ENCODE measurements at places on chromosomes 4 and X. TPM values are rescaled to one million over a fixed set of nuclear protein-coding genes. Genes with fewer than 3 reads are reported as not detected.

GRCh38 chrX:125096469-125096868, 223.2 kb upstream of the TEX13C start:
- DNase-seq: no peak

DNA sequence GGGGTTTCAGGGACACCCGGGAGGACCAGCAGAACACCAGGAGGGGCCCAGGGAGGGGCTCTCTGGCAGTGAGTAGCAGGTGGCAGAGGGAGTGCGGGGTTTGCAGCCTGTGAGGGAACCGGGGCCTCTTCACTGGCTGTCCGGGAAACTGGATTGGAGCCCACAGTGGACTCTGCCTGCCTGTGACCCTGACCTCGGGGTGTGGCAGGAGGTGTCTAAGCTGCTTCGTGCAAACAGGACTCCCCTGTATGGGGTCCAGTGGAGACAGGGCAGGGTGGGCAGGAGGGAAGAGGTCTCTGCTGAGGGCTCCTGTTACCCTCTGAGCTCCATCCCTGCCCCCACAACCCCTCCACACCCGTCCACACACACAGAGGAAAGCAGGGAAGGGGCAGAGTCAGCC, 50.1 kb downstream of the FAM53A start:
- DNase-seq: no peak

DNA sequence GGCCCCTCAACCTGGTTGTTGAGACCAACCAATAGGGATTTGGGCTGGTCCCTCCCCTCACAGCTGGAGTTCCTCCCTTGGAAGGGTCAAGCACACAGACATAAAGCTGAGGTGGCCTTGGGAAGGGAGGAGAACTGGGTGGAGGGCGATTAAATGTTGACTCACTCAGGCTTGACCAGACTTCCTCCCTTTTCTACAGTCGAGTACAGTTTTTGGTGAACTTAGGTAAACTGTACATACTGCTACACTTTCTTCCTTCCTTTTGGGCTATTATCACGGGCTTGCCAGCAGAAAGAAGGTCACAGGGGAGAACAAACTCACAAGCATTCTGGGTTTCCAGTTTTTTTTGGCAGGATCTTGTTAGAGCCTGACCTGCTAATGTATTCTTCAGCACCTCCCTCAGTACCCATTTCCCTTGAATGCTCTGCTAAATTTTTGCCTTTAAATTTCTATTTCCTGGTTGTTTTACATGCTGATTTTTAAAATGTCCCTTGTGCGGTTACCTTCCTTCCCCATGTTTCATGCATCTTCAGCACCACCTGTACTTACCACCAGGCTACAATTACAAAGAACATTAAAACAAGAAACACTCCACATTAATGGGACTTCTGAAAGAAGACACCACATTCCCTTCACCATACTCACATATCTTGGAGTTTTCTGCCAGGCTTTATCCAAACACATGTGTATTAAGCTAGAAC, 135.2 kb upstream of the RASGEF1B start:
- DNase-seq: no peak

DNA sequence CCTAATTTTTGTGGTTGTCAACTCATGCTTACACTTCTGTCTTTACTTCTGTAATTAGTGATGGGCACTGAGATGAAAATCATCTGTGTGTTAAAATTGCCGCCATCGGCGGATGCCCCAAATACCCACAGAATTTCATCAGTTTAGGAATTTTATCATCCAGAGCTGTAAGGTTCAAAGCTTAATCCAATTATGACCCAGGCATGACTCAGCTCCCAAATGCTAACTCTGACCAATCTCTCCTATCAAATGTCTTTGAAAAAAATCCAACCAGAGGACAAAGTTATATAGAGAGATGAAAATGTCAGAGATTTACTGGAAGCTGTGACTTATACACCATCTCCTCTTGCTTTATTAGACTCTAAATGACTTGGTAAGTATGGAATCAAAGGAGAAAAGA, 1048.7 kb upstream of the PRKX start:
- DNase-seq: no peak

DNA sequence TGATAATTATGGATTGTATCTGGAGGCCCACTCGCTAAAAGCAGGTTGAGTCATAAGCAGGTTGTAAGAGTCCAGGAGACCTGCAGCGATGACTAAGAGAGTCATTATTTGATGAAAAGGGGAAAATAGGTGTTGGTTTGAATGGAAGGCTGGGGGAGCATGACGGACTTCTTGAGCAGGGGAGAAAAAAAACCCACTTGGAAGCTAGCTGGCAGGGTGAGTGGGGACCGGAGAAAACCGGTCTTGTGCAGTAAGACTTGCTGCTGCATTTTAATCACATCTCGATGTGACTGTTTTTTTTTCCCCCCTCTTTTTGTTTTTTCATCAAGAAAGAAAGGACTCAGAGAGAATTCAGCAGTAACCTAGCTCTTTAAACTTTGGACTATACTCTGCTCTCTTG, 90.0 kb downstream of the IGSF1 start:
- no peak for DNase-seq

GRCh38 chr4:27791640-27792039, 931.0 kb downstream of the STIM2 start:
- DNase-seq: no peak

- DNase-seq: no peak
These were observed 52.8 kb upstream of the CBR4 start for GRCh38 chr4:169062897-169063244.

DNA sequence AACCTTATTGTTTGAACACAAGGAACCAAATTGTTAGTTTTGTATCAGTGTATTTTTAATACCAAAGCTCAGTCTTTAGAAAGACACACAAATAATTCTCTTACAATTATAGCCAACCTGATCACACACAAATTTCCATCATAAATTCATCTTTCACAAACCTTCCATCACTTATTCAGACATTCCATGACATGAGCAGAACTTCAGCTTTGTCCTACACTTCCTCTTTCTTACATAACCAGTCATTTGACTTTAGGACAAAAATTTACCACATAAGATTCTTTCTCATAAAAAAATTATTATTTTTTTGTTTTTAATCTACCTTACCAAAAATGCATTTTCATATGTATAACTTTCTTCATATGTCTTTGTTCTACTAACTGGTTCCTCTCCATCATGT, 312.2 kb downstream of the GALNTL6 start:
- DNase-seq: no peak

DNA sequence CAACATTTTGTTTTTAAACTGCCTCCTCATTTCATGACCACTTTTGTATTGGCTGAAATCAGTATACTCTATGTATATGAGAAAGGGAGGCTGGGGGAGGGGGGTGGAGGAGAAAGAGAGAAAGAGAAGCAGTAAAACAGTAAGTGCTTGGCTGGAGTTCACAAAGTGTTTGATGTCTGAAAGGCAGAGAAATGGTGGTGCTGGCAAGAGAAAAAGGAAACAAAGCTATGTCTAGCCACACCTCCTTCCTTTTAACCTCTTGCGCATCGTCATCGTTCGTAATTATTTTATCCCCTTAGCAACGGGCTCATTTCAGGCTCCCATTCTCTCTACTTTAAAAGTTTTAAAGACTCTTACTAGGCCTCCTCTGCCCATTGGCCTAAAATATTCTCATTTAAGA, 25.6 kb downstream of the RPA4 start:
- DNase-seq: no peak

- no peak for DNase-seq
These were observed 91.8 kb downstream of the CCNG2 start for GRCh38 chr4:77248805-77249204.

DNA sequence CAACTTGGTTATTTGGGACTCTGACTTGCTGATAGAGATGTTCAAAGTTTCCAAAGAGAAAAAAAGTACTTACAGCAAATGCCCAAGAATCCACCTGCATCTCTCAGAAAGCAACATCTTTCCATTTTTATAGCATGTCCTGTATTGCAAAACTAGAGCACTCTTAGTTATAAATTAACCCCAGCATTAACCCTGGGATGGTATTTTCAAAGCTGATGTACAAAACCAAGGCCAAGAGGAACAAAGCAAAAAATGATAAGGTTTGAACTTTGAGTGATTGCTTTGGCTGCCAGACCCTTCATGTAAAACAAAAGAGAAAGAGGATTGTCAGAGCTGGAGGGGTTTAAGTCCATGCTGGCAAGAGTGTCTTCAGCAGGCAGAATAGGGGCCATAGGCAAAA, at the start of gene SERPINA7:
SERPINA7 (minus strand) TSS at position 103 of the 400 bp plus-strand sequence. CDS start 1,669 bp downstream, outside the sequence.
- no peak for DNase-seq

DNA sequence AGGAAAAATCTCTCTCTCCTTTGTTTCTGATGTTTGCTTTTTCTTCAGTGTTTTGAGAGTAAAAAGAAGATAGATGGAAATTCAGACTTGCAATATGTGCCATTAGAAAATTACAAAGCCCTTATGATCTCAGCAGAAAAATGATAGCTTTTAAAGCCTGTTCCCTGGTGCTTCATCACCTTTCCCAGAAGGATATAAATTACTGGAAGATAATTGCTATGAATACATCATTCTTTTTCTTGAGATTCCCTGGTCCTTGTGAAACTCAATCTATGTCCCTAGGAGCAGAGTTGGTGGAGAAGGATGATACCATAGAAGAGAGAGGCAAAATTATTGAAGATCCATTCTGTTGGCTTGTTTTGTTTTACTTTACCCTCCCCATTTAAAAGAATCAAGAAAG, 86.5 kb downstream of the GLRA3 start:
- DNase-seq: no peak

- DNase-seq: no peak
These were observed 1.4 kb downstream of the ARHGAP24 start for GRCh38 chr4:85476381-85476780.

- DNase-seq: no peak
These were observed 58.7 kb downstream of the UGT2A3 start for GRCh38 chr4:68892861-68893260.

DNA sequence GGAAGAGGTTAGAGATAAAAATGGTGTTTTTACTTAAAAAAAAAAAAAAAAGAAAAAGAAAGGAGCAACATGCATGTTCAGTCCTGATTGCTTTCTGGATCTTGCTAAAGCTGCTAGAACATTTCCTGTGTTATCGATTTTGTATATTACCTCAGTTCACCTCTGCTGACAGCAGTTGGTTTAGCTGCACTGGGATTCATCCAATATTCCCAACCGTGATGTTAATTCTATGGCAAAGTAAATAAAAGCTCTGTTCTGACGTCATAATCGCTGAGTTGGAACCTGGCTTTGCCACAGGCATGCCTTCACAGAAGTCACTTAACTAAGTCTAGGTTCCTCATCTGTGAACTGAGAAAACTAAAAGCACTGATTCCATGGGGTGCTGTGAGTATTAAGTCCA, 90.7 kb upstream of the SORBS2 start:
- DNase-seq: no peak

GRCh38 chr4:11904117-11904535, 475.4 kb upstream of the HS3ST1 start:
- DNase-seq: no peak

DNA sequence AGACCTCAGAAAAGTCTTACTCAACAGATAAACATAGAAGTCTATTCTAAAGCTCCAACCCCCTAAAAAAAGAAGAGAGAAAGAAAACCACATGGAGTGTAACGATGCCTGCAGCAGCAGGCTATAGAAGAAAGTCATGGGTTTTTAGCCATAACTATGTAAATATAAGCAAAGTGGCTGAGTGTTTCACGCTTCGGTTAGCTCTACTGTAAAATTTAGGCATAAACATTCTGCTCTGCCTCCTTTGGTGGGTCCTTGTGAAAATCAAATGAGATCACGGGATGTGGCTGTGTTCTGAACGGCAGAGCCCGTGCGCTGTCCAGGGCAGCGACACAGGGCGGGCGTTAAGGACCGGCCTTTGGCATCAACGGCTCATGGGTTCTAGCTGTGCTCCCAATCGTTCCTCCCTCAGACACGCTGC, 78.4 kb downstream of the IRF2 start:
- no peak for DNase-seq

DNA sequence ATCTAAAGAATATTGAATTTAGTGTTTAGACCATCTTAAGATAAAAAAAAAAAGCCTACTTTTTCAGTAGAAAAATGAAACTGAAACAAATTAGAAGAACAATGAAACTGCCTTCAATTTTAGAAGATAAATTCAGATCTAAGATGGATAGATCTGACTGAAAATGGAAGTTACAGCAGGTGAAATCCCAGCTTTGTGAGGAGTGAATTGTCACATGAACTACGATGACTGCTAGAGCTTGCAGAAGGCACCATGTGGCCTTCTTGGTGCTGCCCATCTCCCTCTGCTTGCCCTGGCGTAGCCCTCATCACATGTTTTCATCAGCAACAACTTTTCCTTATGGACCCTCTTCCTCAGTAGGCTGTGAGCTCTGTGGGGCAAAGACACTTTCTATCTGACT, 51.4 kb upstream of the EMCN start:
- DNase-seq: no peak

Gene ARR3
- not detected for total RNA-seq

Gene ZFP92
- 2.1 TPM for total RNA-seq

Gene PIGA
- 26.8 TPM for total RNA-seq

Gene NAA11
- not detected for total RNA-seq

Gene AFF2
- total RNA-seq: 1.5 TPM
